ENCODE measurements at places on chromosomes 5 and 9.

GRCh38 chr5:59685793-59686192 lies 207.7 kb downstream of the PDE4D start:
- DNase-seq, result no peak

- no peak for DNase-seq
Observed at GRCh38 chr5:6755519-6755918, 42.3 kb downstream of the TENT4A start.

- no peak for DNase-seq
Observed at GRCh38 chr5:32309761-32310160, 3.0 kb downstream of the MTMR12 start.

- DNase-seq, result no peak
Observed at GRCh38 chr9:3629495-3629894, 103.7 kb upstream of the RFX3 start.

DNA sequence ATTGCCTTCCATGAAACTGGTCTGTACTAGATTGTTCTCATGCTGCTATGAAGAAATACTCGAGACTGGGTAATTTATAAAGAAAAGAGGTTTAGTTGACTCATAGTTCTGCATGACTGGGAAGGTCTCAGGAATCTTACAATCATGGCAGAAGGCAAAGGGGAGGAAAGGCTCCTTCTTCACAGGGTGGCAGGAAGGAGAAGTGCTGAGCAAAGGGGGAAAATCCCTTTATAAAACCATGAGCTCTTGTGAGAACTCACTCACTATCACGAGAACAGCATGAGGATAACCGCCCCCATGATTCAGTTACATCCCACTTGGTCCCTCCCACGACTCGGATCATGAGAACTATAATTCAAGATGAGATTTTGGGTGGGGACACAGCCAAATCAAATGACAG lies 163.2 kb downstream of the RFK start:
- no peak for DNase-seq

DNA sequence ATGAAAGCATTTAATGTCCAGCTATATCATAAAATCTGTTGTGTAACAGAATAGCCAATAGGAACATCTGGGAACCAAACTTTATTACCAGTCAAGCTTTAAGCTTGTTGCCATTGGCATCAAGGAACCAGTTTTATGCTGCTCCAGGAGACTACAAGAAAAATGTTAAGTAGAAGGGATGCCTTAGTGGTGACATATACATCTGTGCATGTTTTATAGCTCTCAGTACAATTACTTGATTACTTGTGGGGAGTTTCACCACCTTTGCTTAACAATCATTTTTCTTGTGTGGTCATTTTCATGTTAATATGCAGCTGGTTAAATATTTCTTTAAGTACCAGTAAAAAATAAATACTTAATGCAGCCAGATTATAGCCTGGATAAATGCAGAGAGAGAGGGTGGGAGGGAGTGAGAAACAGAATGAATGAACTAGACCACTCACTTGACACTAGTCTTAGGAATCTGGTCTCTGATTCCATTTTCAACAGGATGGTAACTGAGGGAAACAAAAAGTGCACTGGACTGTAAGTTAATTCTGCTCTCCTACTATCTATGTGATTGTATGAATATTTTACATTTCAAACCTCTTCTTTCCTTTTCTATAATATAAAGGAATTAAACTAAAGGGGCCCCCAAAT lies 35.7 kb upstream of the LURAP1L start:
- DNase-seq, result no peak

All from NCI-H1048 (cell line).